ENCODE measurements at places on chromosomes 6 and 20. TPM values are rescaled to one million over a fixed set of nuclear protein-coding genes. Genes with fewer than 3 reads are reported as not detected.

DNA sequence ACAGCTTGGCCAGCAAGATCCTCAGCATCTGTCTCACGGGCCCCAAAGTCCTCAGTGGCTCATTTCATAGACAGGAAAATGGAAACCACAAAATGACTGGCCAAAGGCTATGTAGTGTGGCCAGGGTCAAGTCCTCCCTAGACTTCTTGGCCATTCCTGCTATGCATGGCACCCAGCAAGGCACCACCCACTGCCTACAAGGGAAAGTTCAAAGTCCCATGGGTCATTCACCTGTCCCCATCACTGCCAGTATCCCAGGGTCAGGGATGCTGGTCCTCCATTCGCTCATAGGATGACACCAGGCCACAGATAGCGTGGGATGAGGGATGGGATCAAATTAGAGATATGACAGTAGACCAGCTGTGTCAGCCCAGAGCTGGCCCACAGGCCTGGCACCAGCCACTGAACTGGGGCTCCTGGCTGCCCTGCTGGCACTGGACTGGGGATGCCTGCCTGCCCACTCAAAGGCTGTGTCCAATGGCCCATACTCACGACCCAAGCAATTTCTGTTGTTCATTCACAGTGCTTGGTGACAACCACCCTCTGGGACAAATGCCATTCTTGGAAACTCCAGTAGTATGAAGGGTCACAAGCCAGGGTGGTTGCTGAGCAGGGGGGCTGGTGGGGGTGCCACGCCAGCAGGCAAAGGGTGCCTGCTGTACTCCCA lies 11.6 kb downstream of the ADISSP start:
- no peak for DNase-seq

- DNase-seq, result no peak
These were observed 72.3 kb upstream of the IPCEF1 start for GRCh38 chr6:154428897-154429296.

DNA sequence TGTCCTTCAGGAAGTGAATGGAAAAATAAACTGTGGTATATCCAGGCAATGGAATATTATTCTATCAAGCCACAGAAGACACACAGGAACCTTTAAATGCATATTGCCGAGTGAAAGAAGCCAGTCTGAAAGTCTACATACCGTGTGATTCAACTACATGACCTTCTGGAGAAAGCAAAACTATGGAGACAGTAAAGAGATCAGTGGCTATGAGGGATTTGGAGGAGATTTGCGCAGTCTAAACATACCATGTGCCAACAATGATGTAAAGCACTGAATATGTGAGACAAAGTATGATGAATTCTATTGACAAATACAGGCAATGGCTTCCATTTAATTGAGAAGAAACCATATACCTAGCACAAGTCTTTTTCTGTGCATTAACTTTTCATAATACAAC lies 518.3 kb upstream of the ZNF337 start:
- DNase-seq, result no peak

DNA sequence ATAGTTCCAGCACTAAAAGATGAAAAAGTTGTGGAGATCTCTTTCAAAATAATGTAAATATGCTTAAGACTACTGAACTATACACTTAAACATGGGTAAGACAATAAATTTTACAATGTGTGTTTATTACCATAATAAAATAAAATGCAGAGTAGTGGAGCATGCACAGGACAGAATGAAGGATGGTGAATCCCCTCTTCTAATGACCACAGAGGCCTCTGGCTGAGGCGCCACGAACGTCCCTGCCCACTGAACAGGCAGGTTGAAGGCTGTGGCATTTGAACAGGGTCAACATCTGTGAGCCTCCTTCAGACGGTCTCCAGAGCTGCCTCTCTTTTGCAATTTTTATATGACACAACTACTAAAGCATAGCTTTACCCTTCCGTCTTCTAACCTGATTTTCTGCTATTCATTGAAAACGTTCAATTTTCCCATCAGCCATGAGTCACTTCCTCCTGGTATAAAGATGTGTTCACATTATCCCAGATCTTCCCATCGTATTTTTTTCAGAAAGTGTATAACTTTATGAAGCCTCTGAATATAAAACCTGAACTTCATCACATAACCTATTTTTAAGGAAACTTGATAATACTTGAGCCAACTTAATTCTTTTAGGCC lies 37.8 kb downstream of the ADGRF4 start:
- DNase-seq, result no peak

- DNase-seq, result no peak
These were observed 30.8 kb upstream of the MICB start for GRCh38 chr6:31467151-31467550.

DNA sequence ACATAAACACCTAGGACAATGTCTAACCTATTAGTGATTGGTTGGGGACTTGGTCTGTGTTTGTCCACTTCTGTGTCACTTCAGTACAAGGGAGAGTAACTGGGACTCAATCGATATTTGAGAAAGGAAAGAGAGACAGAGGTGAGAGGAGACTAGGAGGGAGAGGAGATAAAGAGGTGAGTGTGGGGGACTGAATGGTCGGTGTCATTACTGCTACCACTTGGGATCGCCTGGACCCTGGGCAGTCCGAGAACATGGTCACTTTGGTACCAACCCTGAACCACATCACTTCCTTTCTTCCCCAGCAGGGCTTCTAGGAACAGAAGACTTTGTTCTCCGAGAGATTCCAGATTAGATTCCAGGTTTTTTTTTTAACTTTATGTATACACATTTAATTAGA lies 63.7 kb downstream of the GPR6 start:
- no peak for DNase-seq

GRCh38 chr20:8062756-8063155 lies 43.2 kb upstream of the TMX4 start:
- no peak for DNase-seq

DNA sequence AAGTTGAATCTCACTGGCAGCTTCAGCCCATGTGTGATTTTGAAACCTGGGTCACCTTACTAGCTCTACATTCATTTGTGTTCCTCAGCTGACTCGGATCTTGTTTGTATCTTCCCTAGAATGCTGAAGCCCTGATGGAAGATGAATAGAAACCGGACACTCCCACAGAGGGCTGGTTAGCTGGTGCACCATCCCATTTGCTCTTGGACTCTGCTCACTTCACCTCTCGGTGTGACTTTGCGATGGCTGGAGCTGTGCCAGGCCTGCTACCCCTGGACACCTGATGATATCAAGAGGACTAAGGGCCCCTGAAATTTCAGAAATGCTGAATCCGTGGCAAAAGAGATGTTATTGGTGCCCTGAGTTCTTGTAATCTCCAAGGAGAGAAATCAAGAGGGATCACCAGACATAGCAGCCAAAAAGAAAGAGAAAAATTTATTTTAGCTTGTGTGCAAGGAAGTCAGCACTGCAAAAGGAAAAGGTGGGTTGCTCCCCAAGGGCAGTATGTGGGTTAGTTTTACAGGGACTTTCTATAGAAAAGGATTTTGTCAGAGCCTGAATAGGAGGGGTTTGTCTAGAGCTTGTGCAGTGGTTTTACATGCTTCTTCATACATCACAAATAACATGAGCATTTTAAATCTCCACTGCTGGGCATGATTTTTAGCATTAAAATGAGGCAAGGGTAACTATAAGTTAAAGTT lies 426.3 kb upstream of the NOX3 start:
- DNase-seq, result no peak

GRCh38 chr20:17681726-17682102 lies 328 bp downstream of the RRBP1 start:
- DNase-seq, result no peak

DNA sequence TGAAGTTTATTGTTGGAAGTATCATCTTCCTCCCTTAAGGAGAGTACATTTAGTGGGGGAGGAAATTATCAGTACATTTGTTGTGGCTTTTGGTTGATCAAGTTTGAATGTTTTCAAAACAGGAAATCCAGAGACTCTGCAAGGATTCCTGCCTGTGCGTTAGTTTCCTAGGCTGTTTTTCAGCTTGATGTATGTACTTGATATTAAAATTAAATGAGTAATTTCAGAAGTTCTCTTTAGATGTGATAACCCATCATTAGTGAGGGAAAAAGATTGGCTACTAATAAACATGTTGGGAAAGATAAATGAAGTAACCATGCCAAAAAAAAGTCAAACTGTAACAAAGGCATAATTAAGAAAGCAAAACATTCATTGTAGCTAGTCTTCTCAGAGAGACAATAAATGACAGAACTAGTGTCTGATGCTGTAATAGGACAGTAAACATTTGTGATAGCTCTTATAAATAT lies 88.0 kb upstream of the TULP1 start:
- no peak for DNase-seq

DNA sequence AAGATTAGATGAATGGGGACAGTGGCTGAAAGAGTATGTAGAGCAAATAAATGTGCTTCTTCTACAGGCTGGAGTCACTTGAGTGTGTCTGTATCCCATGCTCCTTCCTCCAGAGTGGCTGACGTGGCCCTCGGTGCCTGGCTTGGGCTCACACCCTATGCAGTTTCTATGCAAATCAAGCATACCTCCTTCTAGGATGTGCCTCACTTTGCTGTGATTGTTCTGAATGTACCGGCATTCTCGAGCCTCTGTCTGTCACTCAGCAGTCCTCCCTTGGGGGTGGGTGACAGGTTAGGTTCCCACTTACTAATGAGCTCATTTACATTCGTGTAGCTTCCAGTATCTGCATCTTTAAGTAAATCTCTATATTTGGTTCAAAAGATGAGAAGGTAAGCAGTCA lies 55.1 kb upstream of the HDDC2 start:
- DNase-seq, result no peak

- DNase-seq, result no peak
These were observed 208.3 kb downstream of the PTPRK start for GRCh38 chr6:128311944-128312570.

The DDX43 gene
- 1.3 TPM for total RNA-seq

The PARD6B gene
- total RNA-seq, result 9.4 TPM

The SLC17A3 gene
- 0.38 TPM for total RNA-seq

The CCN2 gene
- total RNA-seq, result 1.2 TPM

The ALDH5A1 gene
- 11.7 TPM for total RNA-seq

The TRMT6 gene
- total RNA-seq, result 14.0 TPM

The GPR31 gene
- not detected for total RNA-seq
